Stimulated activated CD4-positive, alpha-beta T cell treated with anti-CD3 and anti-CD28 coated beads, Interleukin-12 subunit alpha, Interleukin-12 subunit beta, amount 100 ng/mL, for 24 hours (primary cell): ENCODE measurements at places on chromosomes 7 and 10.

DNA sequence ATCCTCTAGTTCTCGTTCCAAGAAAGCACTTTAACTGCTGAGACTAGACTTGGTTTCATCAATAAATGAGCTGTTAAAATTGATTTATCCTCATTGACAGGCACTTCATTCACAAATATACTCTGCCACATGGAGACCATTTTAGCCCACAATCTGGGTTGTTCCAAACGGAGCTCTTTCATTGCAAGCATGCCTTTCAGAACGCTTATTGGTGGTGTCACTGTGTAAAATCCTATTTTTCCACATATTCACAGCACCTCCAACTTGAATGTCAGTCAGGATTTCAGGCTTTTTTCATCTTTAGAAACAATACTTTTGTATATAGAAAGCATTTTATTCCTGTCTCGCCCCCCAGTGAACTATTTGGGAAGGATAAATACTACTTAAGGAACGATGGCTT is 424.7 kb upstream of the NRP1 start:
- DNase-seq: no peak

- no peak for DNase-seq
Observed at GRCh38 chr7:118572604-118573003, 348.1 kb downstream of the ANKRD7 start.

- DNase-seq: no peak
Observed at GRCh38 chr7:85185424-85186082, 1.3 kb downstream of the SEMA3D start.

DNA sequence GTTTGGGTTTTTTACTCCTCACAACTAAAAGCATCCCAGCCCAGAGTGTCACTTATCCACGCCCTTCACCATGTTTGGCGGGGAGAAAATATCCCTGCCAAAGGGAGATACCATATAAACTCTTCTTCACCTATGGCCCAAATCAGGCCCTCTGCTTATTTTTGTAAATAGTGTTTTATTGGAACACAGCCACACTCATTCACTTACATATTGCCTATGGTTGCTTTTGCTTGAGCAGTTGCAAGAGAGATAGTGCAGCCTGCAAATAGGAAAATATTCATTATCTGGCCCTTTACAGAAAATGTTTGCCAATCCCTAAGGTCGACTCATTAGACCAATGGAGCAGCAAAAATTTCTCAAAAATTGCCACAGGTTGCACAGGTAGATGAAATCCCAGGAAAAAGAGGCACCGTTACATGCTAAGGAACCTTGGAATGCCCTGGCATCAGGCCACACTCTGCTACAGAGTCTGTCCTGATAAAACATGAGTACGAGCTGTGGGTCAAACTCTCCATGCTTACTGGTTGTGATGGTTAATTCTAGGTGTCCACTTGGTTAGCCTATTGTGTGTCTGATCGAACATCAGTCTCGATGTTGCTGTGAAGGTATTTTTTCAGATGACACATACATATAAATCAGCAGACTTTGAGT is 7.9 kb upstream of the RASSF4 start:
- no peak for DNase-seq

- no peak for DNase-seq
Observed at GRCh38 chr10:3287572-3288445, 115.2 kb upstream of the PITRM1 start.

- no peak for DNase-seq
Observed at GRCh38 chr7:73865738-73866445, 4.9 kb downstream of the TMEM270 start.

DNA sequence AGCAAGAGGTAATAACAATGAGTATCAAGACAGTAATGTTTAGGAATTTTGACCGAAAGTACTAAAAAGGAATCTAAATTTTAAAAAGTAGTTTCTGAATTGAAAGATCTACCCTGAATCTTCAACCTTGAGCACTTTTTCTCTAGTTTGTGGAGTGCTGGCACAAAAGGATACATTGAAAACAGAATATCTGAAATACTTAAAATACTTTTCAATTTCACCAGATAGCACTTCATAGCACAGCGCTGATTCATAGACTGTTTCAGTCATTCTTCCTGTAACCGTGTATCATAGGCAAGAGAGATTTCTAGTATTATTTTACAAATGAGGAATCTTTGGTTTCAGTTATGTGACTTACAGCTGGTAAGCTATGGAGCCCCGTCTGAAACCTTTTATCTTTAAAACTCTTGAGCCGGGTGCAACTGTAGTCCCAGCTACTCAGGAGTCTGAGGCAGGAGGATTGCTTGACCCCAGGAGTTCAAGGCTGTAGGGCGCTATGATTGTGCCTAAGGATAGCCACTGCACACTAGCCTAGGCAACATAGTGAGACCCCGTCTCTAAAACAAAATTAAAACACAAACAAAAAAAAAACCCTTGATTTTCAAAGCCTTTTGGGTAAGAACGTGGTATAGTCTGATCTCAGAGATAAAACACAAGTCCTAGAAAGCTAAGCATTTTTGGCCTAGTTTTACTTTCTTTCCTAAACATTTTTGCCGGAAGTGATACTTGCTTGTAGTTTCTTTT is 35.1 kb downstream of the FHIP2A start:
- no peak for DNase-seq

- DNase-seq: no peak
Observed at GRCh38 chr7:113339661-113340060, 221.3 kb upstream of the SMIM30 start.

GRCh38 chr10:116063107-116063506 is 209.9 kb downstream of the GFRA1 start:
- no peak for DNase-seq
